Thyroid gland (tissue), 4 donors: ENCODE measurements at places on chromosomes 6 and 20. TPM values are rescaled to one million over a fixed set of nuclear protein-coding genes. Genes with fewer than 3 reads are reported as not detected.

The MCM3 gene
- 26.1 TPM for total RNA-seq

The THEMIS gene
- total RNA-seq, result 0.68 TPM

The XKR7 gene
- total RNA-seq, result not detected

The MYLK2 gene
- not detected for total RNA-seq

The KIF25 gene
- total RNA-seq, result not detected

The MLN gene
- total RNA-seq, result not detected

The DAAM2 gene
- 17.8 TPM for total RNA-seq

The LY6G6F gene
- total RNA-seq, result not detected

The FAM217A gene
- total RNA-seq, result not detected

GRCh38 chr6:134468633-134469032 lies 150.7 kb upstream of the SGK1 start:
- no peak for DNase-seq

- DNase-seq, result no peak
These were observed 136.8 kb downstream of the EPHA7 start for GRCh38 chr6:93282521-93283031.

DNA sequence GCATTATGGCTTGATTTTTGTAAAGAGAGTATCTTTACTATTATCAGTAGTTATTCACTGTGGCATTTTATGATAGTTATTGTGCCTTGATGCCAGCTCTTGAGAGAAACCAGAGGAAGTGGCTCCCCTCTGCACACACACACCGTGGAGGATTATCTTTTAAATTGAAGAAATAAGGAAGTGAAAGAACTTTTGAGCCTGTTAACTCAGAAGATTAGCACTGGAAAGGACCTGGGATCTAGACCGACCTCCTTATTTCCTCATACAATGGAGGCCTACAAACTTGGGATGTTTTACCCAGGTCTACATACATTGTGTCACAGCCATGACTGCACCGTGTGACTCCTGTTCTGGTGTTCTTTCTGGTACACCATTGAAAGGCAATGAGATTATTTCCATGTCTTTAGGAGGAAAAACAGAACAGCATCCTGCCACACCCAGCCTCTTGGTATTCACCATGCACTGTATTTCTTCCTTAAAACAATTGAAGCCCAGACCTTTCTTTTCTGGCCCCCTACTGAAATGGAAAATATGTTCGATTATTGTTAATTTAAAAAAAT lies 40.6 kb downstream of the HECA start:
- no peak for DNase-seq

DNA sequence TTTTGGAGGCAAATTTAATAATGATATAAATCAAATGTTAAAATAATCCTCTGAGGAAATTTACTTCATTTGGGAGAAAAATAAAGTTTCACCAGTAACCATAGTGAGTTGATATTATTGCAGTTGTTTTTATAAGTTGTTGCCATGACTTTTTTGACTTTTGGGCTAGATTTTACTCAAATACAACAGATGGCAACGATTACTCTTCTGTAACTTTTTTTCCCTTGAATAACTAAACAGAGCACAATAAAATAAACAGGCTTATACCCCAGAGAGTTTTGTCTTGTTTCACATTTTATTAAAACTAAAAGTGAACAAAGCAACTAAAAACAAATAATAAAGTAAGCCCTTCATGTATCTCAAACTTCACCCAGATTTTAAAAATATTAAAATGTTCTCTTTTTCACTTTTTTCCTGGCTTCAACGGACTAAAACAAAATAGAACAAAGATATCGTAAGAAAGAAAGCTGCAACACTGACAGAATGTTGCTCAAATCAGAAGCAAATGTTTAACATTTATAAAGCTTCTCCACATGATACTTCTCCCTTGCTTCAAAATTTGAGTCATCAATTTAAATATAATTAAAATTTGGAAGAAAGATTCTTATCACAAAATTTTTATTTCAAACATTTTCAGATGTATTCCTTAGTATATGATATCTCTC lies 42.5 kb upstream of the BMP5 start:
- DNase-seq, result no peak

GRCh38 chr6:38824243-38824894 lies 109.3 kb downstream of the DNAH8 start:
- DNase-seq, result no peak

- DNase-seq, result no peak
These were observed 99.0 kb upstream of the IYD start for GRCh38 chr6:150269857-150270223.

DNA sequence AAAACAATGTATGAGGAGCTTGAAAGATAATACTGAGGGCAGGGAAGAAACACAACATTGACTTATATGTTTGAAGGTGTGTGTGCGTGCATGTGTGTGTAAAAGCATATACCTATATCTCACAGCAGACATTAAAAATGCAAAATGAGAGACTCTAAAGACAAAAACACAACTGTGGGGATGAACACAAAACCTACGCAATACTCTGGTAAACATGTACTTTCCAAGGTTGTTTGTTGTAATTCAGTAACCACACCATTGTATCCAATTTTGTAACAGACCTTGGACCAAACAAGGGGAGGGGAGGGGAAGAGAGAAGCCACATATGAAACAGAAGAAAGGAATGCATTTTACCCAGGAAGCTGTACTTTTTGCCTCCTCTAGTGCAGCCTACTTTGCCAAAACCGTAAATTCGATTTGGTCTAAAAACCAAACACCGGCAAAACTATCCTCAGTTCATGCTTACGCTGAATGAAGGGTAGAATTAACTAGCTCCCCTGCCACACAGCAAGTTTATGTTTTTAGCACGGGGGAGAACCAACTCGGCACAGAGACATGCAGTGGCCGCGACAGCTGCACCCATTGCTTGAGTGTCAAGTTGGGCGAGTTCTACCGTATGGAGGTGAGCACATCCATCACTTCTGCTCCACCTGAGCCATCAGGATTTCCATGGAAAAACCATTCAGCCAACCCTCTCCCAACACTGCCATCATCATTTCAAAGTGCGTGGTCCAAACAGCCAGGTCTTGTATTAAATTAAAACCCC lies 50.0 kb downstream of the CNKSR3 start:
- DNase-seq, result no peak

GRCh38 chr6:37657112-37657886 lies 40.4 kb downstream of the MDGA1 start:
- no peak for DNase-seq

GRCh38 chr6:40456390-40457013 lies 130.7 kb downstream of the LRFN2 start:
- no peak for DNase-seq

DNA sequence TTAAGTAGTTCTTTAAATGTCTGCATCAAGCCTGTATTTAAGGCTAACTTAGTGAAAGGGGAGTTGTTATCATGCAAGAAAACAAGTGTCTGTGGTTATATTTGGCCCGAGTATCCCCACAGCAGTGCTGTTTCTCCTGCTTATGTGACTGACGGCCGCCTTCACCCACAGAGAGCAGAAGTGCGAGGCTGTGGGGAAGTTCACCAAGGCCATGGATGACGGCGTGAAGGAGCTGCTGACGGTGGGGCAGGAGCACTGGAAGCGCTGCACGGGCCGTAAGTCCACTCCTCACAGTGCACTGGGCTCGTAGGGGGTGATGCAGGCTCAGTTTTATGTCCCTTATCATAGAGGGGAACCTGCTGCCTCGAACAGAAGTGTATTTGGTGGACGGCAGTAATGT lies 53.2 kb upstream of the SYNJ2 start:
- DNase-seq, result no peak

- no peak for DNase-seq
These were observed 3.7 kb upstream of the ZNF335 start for GRCh38 chr20:45975686-45976085.

- DNase-seq, result no peak
These were observed 89.5 kb upstream of the TBX18 start for GRCh38 chr6:84853901-84854300.

DNA sequence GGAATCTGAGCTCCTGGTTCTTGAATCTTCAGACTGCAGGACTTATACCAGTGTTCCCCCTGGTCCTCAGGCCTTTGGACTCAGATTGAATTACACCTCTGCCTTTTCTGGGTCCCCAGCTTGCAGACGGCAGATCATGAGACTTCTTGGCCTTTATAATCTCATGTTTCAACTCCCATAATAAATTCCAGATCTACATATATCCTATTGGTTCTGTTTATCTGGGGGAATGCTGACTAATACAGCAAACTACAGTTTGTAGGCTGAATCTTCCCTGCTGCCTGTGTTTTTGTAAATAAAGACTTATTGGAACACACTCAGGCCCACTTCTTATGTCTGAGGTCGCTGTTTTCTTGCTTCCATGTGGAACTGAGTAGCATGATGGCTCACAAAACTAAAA lies 184.7 kb downstream of the HDGFL1 start:
- DNase-seq, result no peak

DNA sequence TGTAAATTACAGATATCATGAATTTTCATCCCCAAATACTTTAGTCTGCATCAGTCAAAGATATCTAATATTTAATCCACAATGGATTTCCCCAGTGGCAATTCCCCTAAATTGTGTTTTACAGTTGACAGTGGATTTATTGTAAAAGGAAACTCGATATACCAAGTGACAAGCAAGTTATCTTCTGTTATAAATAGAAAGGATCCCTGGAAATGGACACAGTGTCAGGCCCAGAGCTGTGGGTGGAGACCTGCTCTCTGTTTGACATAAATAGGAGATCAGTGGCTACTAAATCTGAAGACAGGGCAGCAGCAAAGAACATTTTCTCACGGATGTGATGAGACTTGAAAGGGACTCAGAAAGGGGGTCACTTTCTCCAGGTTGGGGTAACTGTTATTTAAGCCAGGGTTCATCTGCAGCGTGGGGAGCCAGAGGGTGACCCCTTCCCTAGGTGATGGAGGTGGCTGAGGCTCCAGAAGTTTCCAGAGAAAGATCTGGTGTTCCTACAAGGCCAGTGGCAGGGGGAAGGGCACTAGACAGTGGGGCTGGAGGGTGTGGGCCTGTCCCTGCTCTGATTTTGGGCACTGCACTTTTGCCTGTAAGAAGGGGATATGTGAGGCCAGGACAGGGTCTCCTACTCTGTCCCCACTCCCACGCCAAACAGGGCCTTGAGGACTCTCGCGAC lies 12.3 kb upstream of the FAM110A start:
- no peak for DNase-seq

DNA sequence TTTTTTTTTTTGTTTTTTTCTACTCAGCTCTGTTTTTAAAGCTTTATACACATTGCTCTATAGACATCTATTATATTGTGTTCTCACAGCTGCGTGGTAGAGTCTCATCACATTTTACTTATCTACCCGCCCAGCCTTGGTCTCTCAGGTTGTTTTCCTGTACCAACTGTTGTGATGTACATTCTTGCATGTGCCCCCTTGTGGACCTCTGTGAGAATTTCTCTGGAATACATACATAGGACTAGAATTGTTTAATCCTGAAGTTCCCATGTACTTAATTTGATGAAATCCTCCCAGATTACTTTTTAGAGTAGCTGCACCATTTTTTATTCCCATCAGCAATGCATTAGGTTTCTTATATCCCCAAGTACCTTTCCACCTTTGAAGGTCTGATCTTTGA lies 40.4 kb upstream of the TINAG start:
- peak; percentile 45 for DNase-seq

- no peak for DNase-seq
These were observed 651 bp upstream of the SAMHD1 start for GRCh38 chr20:36951979-36952738.

DNA sequence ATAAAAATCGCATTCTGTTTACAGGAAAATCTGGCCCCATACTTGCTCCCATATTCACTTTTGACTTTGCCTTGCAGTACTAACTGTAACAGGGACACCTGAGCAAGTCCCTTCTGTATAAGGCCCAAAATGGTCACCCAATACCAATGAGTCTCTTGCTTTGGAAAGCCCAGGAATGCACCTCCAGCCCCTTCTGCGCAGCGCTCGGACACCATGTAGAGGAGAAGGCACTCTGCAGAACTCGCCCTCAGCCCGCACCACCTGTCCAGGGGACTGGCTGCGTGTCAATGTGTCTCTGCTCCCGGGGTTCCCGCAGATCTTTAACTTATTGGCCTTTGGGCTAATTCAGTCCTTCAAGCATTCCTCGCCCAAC lies 746 bp upstream of the PRND start:
- peak; percentile 8 for DNase-seq

GRCh38 chr6:83511266-83511665 lies 1.1 kb upstream of the PRSS35 start:
- no peak for DNase-seq

GRCh38 chr6:43887906-43888683 lies 118.1 kb downstream of the VEGFA start:
- peak; percentile 61 for DNase-seq

DNA sequence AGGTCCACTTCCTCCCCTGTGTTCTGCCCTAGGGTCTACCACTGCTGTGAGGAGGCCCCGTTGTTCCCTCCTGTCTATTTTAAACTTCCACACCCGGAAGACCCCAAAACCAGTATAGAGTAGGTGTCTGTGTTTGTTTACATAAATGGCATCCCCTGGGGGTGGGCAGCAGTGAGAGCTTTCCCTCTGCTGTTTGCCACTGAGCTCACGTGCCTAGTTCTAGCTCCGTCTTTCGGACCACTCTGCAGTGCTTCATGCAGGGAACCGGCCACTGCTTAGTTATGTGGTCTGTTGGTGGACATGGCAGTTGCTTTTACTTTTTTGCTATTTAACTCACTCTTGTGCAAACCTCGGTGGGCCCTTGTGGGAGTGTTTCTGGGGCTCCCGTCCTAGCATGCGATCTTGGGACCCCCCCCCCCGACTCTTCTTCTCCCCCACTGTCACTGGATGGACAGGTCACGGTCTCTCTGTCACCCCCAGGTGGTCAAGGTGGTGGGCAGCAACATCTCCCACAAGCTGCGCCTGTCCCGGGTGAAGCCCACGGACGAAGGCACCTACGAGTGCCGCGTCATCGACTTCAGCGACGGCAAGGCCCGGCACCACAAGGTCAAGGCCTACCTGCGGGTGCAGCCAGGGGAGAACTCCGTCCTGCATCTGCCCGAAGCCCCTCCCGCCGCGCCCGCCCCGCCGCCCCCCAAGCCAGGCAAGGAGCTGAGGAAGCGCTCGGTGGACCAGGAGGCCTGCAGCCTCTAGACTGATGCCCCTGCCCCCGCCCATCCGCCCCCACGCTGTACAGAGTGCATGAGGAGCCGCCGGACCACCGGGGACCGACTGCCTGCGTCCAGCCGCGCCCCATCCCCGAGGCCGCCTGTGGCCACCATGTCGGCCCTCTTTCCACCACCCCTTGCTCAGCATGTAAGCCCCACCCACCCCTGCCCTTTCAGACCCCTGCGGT lies 40.9 kb downstream of the VSTM2L start:
- no peak for DNase-seq

GRCh38 chr6:1617466-1618310 lies 8.0 kb downstream of the FOXC1 start:
- no peak for DNase-seq

GRCh38 chr20:57425150-57426013 lies 34.2 kb downstream of the RBM38 start:
- DNase-seq, result no peak

GRCh38 chr6:4028051-4028450 lies 50.9 kb downstream of the FAM217A start:
- no peak for DNase-seq
